ENCODE measurements at places on chromosomes 6 and 20. TPM values are rescaled to one million over a fixed set of nuclear protein-coding genes. Genes with fewer than 3 reads are reported as not detected.

DNA sequence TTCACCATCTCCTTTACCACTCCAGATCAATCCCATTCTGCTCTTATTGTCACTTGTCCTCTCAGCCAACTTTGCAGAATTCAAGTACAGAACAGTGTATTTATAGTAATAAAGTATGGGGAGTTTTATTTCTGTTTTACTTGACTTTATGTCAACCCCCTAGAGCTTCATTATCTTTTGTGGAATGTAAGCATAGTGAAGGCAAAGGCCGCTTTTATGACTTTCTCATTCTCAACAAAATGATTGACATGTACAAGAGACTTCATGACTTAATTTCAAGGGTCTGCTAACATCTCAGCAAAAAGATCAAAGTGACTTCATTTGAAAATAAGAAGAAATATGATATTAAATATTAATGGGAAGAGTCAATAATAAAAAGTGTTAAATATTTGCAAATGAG is 28.7 kb upstream of the ARID1B start:
- DNase-seq = no peak

The PLCB1 gene
- total RNA-seq = 18.2 TPM

The SLC13A3 gene
- 2.8 TPM for total RNA-seq

DNA sequence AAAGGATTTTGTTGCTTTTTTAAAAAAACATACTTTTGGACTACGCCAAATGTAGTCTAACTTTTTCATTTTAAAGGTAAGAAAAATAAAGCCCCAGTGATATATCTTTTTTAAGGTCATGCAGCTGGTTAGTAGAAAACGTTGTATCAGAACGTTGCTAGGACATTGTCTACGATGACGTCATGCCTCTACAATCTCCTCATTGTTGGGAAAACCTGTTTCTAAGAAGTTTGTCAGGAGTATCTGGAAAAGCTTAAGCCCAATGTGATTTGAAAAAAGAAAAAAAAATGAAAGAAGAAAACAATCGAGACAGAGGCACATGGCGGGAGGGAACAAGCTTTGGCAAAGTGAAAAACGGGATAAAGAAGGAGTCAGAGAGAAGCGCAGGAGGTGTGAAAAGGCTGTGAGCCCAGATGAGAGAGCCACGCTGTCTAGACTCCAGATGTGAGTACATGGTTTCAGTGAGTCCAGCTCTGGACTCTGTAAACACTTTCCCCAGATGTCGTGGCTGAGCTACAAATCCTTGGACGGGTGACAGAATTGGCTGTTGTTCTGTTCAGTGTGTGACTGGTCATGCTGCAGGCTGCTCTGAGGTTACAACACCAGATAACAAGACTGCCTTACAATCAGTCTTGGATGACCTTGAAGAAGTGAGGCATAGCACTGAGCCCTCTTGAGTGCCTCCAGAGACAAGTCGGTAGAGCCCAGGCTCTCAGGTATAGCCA is 656.7 kb upstream of the ID4 start:
- no peak for DNase-seq

DNA sequence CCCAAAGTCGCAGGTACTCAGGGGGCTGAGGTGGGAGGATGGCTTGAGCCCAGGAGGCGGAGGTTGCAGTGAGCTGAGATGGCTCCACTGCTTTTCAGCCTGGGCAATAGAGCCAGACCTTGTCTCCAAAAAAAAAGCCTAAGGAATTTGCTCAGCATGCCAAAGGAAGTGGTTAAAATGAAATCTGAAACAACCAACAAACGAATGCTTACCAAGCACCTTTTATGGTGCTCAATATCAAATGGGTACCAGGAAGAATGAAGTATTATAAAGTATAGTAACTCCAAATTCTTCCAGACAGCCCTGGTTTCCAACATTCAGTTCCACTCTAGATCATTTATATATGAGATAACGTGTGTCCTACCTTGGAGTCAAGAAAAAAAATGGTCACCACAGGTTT is 14.0 kb downstream of the GMDS start:
- DNase-seq = no peak

GRCh38 chr6:73519926-73520687 is 725 bp downstream of the EEF1A1 start:
- DNase-seq = peak; percentile 81

The MYO6 gene
- total RNA-seq = 21.2 TPM

- DNase-seq = peak; percentile 7
Observed at GRCh38 chr6:80690551-80691131, 584.2 kb downstream of the BCKDHB start.

GRCh38 chr6:38262026-38262425 is 377.7 kb downstream of the BTBD9 start:
- peak; percentile 88 for DNase-seq

The ANGPT4 gene
- total RNA-seq = not detected

The BACH2 gene
- not detected for total RNA-seq

DNA sequence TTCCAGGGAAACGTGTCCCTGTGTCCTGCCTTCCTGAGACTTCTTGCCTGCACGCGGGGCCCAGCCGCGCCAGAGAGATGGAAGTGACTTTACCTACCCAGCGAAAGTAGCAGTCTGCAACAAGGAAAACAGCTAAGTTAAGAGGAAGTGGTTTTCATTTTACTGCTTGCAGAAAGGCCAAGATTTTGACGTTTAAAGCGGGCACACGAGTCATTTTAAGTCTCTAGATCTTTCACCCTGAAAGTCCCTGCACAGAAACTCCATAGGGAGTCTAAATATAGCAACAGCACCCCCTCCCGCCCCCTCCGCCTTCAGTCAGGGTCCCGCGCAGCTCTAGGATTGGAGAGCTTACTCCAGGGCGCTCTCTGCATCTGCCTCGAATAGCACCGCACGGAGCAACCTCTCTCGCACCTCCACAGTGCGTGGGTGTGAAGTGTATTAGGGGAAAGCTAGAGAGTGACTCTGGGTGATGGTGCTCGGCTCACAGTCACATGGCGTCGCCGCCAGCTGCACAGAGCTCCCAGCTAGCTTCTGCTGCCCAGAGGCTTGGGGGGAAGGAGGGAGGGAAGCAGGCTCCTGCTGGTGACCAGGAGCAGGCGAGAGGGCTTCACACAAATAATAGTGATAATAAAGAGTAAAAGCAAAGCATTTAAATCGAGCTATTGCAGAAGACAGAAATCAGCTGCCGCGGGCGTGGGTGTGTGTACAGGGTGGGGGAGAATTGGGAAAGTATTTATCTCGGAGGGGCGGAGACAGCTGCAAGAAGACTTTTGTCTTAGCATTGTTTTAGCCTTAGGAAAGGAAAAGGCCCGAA is 1.8 kb upstream of the KCNQ5 start:
- peak; percentile 47 for DNase-seq

The SLC17A1 gene
- not detected for total RNA-seq

- DNase-seq = no peak
Observed at GRCh38 chr20:51425347-51426106, 117.0 kb downstream of the NFATC2 start.

GRCh38 chr6:81708113-81708699 is 44.3 kb downstream of the TENT5A start:
- no peak for DNase-seq

GRCh38 chr20:1371830-1372539 is 20.9 kb downstream of the FKBP1A start:
- no peak for DNase-seq

- DNase-seq = peak; percentile 79
Observed at GRCh38 chr6:111564482-111564945, 41.2 kb downstream of the TRAF3IP2 start.

The CDSN gene
- not detected for total RNA-seq

The PROKR2 gene
- not detected for total RNA-seq

GRCh38 chr6:104505838-104506237 is 353.9 kb downstream of the HACE1 start:
- no peak for DNase-seq

GRCh38 chr20:1965520-1966351 is 28.1 kb downstream of the PDYN start:
- peak; percentile 39 for DNase-seq

DNA sequence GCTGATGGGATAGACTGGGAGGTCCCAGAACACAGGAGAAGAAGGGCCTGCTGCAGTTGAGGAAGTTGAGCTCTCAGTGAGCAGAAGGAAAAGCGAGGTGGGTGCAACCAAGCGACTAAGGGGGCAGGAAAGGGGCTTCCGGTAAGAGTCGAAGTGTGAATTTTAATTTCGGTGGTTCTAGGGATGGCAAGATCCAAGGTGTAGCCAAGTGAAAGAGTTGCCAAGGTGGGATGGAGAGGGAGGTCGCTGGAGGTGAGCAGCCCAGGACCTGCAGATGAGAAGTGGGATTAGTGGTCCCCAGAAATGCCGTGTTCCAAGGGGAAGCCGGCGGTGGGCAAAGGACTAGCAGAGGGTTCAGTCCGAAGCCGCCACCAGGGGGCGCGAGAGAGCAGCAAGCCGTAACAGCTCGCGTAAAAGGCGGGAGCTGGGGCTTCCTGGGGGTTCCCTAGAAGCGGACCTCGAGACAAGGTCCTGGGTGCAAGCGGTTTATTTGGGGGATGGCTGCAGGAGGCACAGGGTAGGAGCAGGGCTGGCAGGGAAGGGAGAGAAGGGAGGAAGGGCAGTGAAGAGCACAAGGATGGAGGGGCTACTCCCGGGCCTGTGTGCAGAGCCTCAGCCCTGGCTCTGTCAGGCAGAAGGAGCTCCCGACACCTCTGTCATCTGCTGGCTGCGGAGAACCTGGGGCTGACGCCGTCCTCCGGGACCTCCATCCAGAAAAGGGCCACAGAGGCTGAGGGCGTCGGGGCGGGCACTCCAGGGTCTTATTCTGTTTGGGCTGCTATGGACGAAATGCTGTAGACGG is 103.6 kb downstream of the PAX1 start:
- DNase-seq = no peak

The FOXQ1 gene
- total RNA-seq = 0.97 TPM

GRCh38 chr20:56872620-56873458 is 243.7 kb downstream of the TFAP2C start:
- no peak for DNase-seq

The MTCH1 gene
- total RNA-seq = 273 TPM

DNA sequence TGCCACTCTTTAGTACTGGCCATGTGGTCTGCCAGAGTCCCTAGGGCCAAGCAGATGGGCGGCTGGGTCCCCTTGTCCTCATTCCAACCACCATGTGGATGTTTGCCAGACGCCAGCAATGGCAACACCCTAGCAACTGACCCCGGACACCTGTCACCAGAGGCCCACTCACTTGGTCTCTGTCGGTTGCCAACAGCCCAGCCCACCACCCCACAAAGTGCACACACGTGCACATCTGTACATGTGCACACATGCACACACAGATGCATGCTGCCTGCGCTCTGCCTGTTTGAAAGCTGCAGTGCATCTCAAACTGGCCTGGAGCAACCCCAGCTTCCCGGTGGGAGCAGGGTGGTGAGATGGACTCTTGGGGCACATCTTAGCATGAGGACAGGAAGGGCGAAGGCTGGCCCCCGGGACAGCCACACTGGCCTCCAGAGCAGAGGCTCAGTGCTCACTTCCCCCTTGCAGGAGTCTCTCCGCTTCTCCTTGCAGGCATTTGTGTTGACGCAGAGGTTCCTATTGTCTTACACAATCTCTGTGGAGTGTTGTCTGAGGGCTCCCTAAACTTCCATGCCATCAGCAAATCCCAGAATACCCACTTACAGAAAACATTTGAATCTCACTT is 54.0 kb downstream of the PSMG4 start:
- no peak for DNase-seq

All from HFFc6 (cell line).